ENCODE measurements at places on chromosomes 5 and 9. TPM values are rescaled to one million over a fixed set of nuclear protein-coding genes. Genes with fewer than 3 reads are reported as not detected.
A peak's percentile ranks its signal among the peaks of the same experiment; 100 is the strongest.

GRCh38 chr5:11234501-11234911 is 473.5 kb upstream of the DAP start:
- DNase-seq, result peak; percentile 16

GRCh38 chr9:90095682-90096081 is 490.9 kb downstream of the GADD45G start:
- DNase-seq, result no peak

GRCh38 chr5:82314964-82315758 is 37.0 kb upstream of the RPS23 start:
- no peak for DNase-seq

Gene COL5A1
- total RNA-seq, result 60.0 TPM

All from heart right ventricle (tissue), 16 donors.